ENCODE measurements at places on chromosomes 16 and 17.

- DNase-seq: no peak
Measured at GRCh38 chr16:49737541-49737940, 118.4 kb downstream of the ZNF423 start.

DNA sequence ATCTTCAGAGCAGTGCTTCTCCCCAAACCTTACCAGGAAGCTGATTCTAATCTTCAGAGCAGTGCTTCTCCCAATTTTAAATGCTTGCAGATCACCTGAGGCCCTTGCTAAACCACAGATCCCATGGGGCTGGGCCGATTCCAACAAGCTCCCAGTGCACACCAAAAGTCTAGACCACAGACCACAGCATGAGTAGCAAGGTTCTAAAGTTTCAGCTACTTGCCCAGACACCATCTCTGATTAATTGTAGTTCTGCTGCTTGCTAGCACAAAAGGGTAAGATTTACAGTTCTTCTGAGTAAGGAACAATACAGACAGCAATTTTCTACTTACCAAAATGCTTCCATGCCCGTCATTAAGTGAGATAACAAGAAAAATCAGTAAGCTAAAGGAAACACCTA, 12.2 kb downstream of the CLEC3A start:
- DNase-seq: no peak

DNA sequence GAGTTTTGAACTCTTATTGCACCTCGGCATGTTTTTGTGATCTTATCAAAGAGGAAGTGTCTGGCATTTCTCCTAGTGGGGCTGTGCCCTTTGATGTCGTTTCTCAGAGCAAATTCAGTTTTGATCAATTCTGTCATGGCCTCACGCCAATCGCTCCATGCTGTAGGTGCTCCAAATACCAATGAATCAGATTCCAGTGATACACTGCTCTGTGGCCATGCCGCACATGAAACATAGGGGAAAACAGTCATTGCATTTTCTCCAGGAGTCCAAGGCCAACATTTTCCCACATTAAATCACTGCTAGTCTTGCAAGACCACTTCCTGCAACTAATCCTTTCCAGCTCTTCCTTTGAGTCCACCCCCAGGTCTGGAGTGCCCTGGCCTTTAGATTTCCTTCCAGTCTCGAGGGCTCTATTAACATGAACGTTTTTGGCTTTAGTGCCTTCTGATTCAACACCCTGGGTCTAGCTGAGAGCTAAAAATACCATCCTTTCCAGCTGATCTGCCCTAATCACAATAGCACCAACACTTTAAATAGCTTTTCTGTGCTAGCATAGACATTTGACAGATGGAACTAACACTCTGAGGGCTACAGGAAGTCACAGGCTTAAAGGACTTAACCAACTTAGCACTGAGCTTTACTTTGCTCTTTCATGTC, 18.2 kb upstream of the RASL10B start:
- DNase-seq: no peak

GRCh38 chr16:56294579-56294978, 103.3 kb downstream of the GNAO1 start:
- no peak for DNase-seq

GRCh38 chr17:48444516-48445247, 14.7 kb upstream of the SKAP1 start:
- DNase-seq: no peak

All from GM13977 (cell line).